ENCODE measurements at places on chromosomes 6 and 20.
A peak's percentile ranks its signal among the peaks of the same experiment; 100 is the strongest.

DNA sequence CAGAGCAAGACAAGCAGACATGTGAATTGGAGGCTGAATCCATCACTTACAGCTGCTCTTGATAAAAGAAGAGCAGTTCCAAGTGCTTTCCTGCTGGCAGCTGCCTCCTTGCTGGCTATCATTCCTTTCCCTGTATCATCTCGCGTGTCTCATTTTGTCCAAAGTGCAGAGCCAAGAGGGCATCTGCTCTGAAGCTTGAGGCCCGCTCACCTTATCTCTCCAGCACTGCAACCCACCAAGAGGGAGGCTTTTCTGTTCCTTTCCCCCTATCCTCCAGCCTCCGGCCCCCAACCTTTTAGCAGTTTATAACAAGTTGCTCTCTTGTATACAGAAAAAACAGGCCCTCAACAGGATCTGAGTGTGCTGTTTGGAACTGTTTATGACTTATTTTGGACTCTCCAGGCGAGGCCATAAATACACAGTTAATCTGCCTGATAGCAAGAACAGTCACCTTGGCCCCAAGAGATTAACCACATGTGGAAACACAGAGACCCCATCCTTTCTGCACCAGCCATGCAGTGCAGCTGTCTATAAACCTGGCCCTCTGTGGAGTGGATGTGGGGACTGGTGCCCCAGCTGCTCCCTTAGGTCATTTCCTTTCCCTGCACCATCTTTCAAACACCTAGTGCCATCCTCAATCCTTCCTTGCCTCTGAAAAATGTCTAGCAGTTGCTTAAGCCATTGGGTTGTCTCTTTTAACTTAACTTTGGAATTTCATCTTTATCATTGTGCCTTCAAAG is 172.5 kb upstream of the FERMT1 start:
- DNase-seq: no peak

DNA sequence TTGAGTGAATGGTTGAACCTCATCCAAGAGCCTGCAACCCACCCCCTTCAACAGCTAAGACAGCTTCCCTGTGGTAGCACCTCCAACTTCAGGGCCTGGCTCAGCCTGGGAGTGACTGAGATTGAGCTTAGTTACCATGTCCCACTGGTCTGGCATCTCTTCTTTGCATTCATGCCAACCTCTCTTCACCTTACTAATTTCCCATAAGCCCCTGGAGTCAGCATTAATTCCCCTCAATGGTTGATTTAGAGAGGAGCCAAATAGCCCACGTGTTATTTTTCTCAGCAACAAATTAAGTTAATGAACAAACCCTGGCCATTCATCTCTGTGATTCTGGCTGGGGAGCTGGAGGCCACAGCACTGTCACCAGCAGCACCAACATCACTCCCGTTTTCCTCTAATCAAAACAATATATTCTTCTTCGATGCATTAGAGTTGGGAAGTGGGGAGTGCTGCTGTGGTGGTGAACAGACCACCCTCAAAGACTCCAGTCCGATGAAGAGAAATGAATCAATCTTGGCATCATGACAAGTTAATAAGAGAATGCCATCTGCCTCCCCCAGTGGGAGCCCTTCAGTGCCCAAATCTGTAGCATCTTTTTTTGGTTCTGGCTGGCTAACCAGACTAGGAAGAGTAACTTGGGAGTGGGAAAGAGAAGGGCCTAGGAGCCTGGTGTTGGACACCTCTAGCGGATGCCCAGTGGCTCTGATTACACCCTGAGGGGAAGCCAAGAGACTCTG is 316.9 kb upstream of the RNF24 start:
- DNase-seq: no peak

- no peak for DNase-seq
Observed at GRCh38 chr6:36370638-36371037, 16.8 kb downstream of the ETV7 start.

DNA sequence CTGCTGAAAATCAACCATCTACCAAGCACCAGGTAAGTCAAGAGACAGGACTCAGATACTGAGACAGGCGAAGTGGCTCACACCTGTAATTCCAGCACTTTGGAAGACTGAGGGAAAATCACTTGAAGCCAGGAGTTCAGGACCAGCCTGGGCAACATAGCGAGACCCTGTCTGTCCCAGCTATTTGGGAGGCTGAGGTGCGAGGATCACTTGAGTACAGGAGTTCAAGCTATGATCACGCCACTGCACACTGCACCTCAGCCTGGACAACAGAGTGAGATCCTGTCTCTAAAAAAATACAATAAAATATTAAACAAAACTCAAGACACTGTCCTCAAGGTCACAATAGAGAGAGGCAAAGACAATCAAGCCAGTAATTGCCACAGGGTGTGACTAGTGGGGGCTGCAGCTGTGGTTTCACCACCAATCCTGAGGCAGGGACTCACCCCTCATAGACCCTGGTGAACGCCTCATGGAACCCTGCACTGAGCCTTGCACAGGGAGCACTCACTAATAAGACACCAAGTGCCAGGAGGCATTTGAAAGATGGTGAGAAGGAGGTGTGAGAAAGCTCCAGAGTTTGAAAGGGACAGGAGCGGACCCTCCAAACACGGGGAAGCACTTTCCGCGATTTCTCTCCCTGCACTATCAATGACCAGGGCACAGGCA is 1.7 kb downstream of the SNHG17 start:
- no peak for DNase-seq

- no peak for DNase-seq
Observed at GRCh38 chr6:46273911-46274310, 103.1 kb upstream of the ENPP5 start.

- DNase-seq: no peak
Observed at GRCh38 chr6:159680104-159680503, 12.9 kb downstream of the SOD2 start.

DNA sequence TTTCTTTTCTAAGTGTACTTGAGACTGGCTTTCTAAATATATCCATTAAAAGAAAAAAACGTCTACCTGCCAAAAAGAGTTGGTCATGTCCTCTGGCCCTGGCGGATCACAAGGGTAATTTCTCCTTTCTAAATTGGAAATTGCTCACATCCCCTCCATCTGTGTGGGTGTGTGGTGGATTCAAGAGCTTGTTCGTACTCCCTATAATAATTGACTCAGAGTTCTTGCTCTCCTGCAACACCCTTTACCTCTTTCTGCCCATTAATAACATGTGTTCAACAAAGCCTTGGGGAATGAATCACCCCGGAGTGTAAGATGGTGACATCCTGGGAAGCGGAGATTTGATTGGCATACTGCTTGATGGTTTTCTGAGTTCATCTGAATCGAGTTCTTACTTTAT is 263.8 kb downstream of the ALDH8A1 start:
- DNase-seq: no peak

GRCh38 chr6:152642578-152643375 is 5.6 kb upstream of the SYNE1 start:
- DNase-seq: peak; percentile 40
